ENCODE measurements at places on chromosomes 13 and 19. TPM values are rescaled to one million over a fixed set of nuclear protein-coding genes. Genes with fewer than 3 reads are reported as not detected.

Gene NFIX
- total RNA-seq: 38.8 TPM

Gene SIGLEC5
- total RNA-seq: 0.27 TPM

Gene UBE2L5
- total RNA-seq: not detected

Gene HSPB6
- total RNA-seq: 23.9 TPM

Gene CLEC17A
- total RNA-seq: not detected

Gene EXOSC5
- total RNA-seq: 13.3 TPM

Gene HSH2D
- 3.6 TPM for total RNA-seq

Gene UQCRFS1
- total RNA-seq: 49.0 TPM

DNA sequence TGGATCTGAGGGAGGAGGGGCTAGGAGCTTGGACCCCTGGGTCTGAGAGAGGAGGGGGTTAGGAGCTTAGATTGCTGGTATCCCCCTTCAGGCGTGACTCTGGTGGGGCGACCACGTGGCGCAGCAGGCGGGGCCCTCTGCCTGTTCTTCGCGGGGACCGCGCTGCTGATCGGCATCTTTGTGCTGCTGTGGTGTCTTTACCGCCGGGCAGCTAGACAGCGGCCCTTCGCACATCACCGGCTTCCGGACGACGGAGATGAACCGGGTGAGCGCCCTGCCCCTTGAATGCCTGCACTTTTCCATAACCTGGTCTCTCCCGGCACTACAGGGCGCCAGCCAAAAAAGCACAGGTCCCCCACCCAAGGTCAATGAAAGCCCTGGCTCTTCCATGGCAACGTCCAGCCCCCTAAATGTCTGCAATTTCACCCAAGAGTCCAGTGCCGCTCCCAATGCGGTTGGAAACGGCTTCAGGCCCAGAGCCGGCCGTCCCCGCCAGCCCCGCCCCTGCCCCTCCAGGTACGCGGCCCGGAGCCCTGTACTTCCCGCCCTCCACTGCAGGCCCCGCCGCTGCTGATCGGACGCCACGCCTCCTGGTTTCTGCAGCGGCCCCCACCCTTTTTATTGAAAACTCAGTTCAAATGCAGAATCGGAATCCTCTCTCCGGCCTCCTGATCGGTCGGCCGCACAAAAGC lies 2.8 kb downstream of the GFY start:
- H3K36me3 ChIP-seq: no peaks in the 10 kb centered on the region
- H3K4me3 ChIP-seq: no peak overlapping the region
- H3K27ac ChIP-seq: no peak overlapping the region

- DNase-seq: peak; percentile 36
- no peaks in the 10 kb centered on the region for H3K27me3 ChIP-seq
- peak within 1 kb of the TSS; percentile 93 for H3K27ac ChIP-seq
- peaks cover 12% of the 10 kb centered on the region for H3K36me3 ChIP-seq
These were observed at the start of gene CDC34 for GRCh38 chr19:531753-532560. Gene CDC34 (plus strand): TSS chr19:531760. CDS start chr19:531932, 172 bp downstream.

- no peaks in the 10 kb centered on the region for H3K4me1 ChIP-seq
- H3K4me3 ChIP-seq: no peak overlapping the region
- no peaks in the 10 kb centered on the region for H3K27me3 ChIP-seq
- H3K36me3 ChIP-seq: no peaks in the 10 kb centered on the region
These were observed 951.3 kb downstream of the SLITRK5 start for GRCh38 chr13:88622362-88622973.

DNA sequence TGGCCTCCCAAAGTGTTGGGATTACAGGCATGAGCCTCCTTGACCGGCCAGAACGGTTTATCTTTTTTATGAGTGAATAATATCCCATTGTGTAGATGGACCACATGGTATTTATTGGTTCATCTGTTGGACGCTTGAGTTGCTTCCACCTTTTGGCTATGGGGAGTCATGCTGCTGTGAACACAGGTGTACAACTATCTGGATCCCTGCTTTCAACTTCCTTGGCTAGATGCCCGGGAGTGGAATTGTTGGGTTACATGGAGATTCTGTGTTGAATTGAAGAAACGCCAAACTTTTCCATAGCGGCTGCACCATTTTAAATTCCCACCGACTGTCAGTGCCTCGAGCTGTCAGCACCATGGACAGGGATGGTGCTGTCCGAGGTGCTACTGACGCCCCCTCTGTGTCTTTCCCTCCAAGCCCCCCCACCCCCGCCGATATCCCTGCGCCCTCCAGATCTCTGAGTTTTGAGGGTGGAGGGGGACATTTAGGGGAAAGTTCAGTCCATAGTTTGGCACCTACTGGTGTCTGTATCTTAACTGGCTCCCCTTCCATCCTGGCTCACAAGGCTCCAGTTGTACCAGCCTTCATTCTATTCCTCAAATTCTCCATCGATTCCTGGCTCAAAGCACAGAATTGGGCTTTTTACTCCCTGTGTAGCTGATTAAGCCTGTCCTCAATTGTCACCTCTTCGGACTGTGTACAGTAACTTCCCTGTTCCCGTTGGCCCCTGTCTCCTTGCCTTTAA lies 27.3 kb downstream of the PNPLA6 start:
- no peaks in the 10 kb centered on the region for H3K27me3 ChIP-seq
- H3K36me3 ChIP-seq: peaks cover 21% of the 10 kb centered on the region
- no peaks in the 10 kb centered on the region for H3K4me1 ChIP-seq
- H3K27ac ChIP-seq: no peak overlapping the region
- DNase-seq: no peak

- DNase-seq: no peak
- no peaks in the 10 kb centered on the region for H3K27me3 ChIP-seq
- H3K36me3 ChIP-seq: no peaks in the 10 kb centered on the region
- no peak overlapping the region for H3K4me3 ChIP-seq
- H3K4me1 ChIP-seq: no peaks in the 10 kb centered on the region
These were observed 1617.6 kb upstream of the SLC10A2 start for GRCh38 chr13:104683789-104684188.

DNA sequence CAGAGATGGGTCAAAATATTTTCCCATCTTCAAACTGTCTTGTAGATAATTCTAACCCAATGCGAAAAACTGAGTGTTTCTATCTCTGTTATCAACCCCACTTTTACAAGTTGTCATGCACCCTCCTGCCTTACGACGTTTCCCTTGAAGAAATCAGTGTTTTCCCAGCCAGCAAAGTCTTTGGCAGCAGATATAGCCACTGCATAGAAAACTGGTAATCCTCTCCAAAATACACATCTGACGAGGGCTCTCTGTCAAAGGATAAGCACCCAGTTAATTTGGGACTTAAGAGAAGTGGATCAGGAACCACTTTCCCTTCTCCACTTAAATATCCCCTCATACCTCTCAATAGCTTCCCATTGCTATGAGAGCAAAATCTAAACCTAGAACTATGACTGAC lies 351.9 kb upstream of the MIR17HG start:
- H3K27ac ChIP-seq: no peak overlapping the region
- no peaks in the 10 kb centered on the region for H3K36me3 ChIP-seq
- H3K4me3 ChIP-seq: no peak overlapping the region

DNA sequence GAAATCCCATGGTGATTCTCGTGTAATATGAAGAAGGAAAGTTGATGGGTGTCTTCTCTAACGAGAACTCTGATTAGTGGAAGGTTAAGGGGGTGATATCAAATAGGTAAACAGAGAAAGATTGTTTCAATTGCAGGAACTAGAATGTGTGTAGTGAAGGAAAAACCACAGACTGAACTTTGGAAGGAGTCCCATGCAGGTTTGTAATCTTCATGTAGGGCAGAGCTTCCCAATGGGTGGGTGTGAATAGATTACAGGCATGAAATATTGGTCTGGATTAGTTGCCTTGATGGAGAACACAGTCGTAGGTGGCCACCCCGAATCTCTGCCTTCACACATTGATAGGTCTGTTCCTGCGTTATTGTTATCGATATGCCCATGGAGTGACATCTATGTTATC lies 295.5 kb downstream of the KCNRG start:
- H3K36me3 ChIP-seq: no peaks in the 10 kb centered on the region
- no peaks in the 10 kb centered on the region for H3K27me3 ChIP-seq
- H3K27ac ChIP-seq: no peak overlapping the region
- DNase-seq: no peak
- no peaks in the 10 kb centered on the region for H3K4me1 ChIP-seq

GRCh38 chr13:37406031-37406430 lies 192.5 kb downstream of the POSTN start:
- DNase-seq: no peak
- H3K4me1 ChIP-seq: no peaks in the 10 kb centered on the region
- H3K36me3 ChIP-seq: no peaks in the 10 kb centered on the region
- no peak overlapping the region for H3K27ac ChIP-seq
- no peaks in the 10 kb centered on the region for H3K27me3 ChIP-seq

- peak; percentile 76 for DNase-seq
- H3K36me3 ChIP-seq: no peaks in the 10 kb centered on the region
- H3K4me3 ChIP-seq: peak overlapping the region; percentile 49
- H3K27ac ChIP-seq: peak overlapping the region; percentile 83
These were observed 5.5 kb downstream of the HRC start for GRCh38 chr19:49149652-49150105.

DNA sequence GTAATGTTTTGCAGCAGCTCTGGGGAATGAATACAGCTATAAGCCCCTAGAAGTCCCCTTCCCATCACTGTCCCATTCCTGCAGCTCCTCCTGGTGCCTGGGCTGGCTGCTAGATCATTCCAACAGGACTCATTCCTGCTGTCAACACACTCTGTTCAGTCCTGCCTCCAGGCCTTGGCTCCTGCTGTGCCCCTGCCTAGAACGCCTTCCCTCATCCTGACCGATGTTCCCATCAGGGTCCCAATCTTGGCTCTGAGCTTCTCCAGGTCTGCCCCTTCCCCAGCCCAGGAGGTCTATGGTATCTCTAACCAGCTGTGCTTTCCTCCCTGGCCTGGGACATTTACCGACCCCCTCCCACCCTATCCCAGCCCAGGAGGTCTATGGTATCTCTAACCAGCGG lies 48.1 kb downstream of the FBN3 start:
- no peak for DNase-seq
- no peaks in the 10 kb centered on the region for H3K36me3 ChIP-seq
- H3K27me3 ChIP-seq: no peaks in the 10 kb centered on the region
- no peak overlapping the region for H3K27ac ChIP-seq

DNA sequence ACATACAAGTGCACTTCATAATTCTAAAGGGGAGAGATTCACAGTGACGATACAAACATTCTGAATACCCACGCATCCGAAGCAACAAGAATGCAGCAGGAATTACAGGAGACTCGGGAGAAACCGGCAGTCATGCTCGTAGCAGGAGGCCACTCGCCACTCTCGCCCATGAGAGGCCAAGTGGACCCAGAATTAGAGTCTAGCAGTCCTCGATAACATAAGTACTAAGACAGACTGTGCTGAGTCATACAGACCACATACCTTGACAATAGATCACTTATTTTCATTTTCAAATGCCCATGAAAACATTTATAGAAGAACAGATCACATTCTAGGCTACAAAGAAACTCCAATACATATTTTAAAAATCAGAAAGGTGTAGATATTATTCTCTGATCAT lies 299.1 kb upstream of the TSHZ3 start:
- DNase-seq: peak; percentile 5
- H3K36me3 ChIP-seq: no peaks in the 10 kb centered on the region
- H3K27me3 ChIP-seq: no peaks in the 10 kb centered on the region
- H3K27ac ChIP-seq: no peak overlapping the region
- no peaks in the 10 kb centered on the region for H3K4me1 ChIP-seq
- no peak overlapping the region for H3K4me3 ChIP-seq

GRCh38 chr13:113062691-113063090 lies 42.9 kb upstream of the F7 start:
- no peak overlapping the region for H3K4me3 ChIP-seq
- no peaks in the 10 kb centered on the region for H3K36me3 ChIP-seq
- H3K27me3 ChIP-seq: no peaks in the 10 kb centered on the region
- no peak for DNase-seq
- no peaks in the 10 kb centered on the region for H3K4me1 ChIP-seq

DNA sequence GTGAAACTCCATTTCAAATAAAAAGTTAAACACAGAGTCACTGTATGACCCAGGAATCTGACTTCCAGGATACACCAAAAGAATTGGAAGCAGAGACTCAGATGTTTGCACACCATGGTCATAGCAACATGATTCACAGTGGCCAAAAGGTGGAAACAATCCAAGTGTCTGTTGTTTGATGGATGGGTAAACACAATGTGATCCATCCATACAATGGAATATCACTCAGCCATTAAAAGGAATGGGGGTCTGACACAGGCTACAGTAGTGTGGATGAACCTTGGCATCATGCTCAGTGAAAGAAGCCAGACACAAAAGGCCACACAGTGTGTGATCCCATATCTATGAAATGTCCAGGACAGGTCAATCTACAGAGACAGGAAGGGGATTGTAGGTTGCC lies 174.3 kb downstream of the PTPRS start:
- H3K27me3 ChIP-seq: no peaks in the 10 kb centered on the region
- no peaks in the 10 kb centered on the region for H3K4me1 ChIP-seq
- no peaks in the 10 kb centered on the region for H3K36me3 ChIP-seq
- H3K27ac ChIP-seq: no peak overlapping the region

DNA sequence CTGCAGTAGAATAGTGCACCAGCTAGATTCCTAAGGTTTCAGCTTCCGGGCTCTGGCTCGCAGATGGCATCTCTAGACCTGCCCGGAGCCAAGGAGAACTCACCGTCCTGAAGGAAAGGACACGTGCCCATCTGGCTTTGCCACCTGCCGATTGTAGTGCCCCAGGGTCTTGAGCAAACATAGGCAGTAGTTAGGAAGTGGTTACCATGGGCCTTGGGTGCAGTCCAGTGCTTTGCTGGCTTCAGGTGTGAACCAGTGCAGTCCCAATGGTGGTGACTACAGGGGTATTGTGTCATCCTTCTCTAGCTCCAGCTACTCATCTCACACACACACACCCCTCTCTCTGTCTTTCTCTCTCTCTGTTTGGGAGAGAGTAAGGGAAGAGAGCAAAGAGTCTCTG lies 61.4 kb upstream of the TEX29 start:
- H3K27me3 ChIP-seq: no peaks in the 10 kb centered on the region
- DNase-seq: no peak
- H3K4me1 ChIP-seq: no peaks in the 10 kb centered on the region

GRCh38 chr19:1249990-1250436 lies 1.6 kb downstream of the MIDN start:
- peaks cover 29% of the 10 kb centered on the region for H3K36me3 ChIP-seq
- no peaks in the 10 kb centered on the region for H3K27me3 ChIP-seq
- no peak for DNase-seq
- peak overlapping the region; percentile 59 for H3K4me3 ChIP-seq
- peak overlapping the region; percentile 98 for H3K27ac ChIP-seq

DNA sequence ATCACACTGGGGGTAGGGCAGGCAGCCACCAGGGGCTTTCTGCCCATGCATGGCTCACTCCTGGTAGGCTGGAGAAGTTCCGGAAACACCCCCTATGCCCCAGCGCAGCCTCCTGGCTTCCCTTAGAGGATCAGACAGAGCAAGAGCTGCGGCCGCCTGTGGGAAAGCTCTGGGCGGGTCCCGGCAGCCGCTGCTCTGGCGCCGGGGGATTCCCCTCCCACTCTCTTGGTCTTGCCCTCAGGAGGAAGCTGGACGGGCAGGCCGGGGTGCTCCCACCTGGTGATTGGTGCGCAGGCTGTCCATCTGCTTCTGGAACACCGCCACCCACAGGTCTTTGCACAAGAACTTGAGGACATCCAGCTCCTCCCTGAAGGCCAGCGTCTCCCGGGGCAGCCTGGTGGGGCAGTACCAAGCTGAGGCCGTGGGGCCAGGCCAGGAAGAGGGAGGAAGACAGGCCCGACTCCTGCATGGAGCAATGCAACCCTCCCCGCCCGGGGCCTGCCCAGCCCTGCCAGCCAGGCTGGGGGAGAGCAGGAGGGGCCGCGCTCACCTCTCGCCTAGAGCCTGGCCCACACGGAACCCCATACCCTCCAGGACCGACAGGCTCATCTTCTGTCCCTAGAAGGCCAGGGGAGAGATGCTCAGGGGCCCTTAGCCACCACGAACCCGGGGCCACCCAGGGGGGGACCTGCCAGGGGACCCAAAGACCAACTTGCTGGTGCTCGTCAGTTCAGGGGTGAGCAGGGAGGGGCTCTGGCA lies 4.0 kb upstream of the NKPD1 start:
- H3K36me3 ChIP-seq: no peaks in the 10 kb centered on the region
- peak; percentile 90 for DNase-seq
- H3K27me3 ChIP-seq: no peaks in the 10 kb centered on the region
- no peak overlapping the region for H3K4me3 ChIP-seq
- H3K4me1 ChIP-seq: no peaks in the 10 kb centered on the region

Data from thyroid gland (tissue), 4 donors.